SK-N-SH treated with all-trans-retinoic acid at 6 μM for 48 hours (cell line): ENCODE measurements at places on chromosomes 6 and 20.
A peak's percentile ranks its signal among the peaks of the same experiment; 100 is the strongest.

DNA sequence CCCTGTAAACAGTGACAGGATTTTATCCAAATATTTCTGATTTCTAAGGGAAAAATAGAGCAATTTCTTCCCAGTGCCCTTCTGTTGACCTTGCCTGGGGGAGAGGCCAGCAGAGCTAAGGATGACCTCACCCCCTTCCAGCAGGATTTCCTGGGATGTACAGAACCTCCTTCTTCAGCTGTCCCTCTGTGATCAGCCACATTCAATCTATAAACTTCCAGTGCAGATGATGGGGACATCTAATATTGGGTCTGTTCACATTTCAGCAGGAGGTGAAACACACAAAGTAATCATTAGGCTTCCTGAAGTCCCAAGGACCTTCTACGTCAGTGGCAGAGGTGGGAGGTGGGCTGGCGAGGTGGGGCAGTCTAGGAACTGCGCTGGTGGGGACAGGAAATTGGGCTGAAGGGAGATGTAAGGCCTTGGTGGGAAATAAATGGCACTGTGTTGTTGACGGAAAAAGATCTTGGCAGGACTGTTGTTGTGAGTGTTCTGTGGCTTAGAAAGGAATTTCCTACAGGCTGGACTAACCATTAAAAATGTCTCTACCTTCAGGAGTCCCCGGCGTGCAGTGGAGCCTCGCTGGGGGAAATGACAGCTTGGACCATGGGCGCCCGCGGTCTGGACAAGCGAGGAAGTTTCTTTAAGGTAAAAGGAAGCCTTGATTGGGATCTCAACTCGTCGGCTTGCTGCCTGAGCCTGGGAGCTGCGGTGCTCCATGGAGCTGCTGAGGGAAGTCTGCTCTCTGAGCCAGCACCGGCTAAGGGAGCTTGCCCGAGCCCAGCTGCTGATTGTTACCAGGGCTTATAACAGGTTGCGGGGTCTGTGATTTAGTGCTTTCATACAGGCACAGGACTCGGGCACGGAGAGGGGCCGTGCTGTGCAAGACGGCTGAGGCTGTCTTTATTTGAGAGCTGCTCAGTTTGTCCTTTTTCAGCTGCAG is 127.9 kb upstream of the NAA20 start:
- ATAC-seq = peak; percentile 75

DNA sequence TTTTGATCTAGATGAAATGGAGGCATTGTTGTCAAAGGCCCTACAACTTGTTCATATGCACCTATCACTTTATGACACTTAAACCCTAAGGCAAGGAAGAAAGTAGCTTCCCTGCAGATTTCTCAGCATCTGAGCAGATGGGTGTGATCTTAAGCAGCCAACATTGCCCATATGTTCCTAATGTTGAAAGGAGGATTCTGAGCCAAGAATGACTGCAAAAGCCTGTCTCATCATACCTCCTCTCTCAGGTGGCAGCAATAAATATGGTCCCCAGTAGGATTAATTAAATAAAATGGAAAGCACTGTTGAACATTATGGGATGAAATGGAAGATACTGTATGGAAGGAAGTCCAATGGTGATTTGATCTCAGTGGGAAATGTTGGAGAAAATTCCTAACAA is 538.1 kb upstream of the MAN1A1 start:
- no peak for ATAC-seq

DNA sequence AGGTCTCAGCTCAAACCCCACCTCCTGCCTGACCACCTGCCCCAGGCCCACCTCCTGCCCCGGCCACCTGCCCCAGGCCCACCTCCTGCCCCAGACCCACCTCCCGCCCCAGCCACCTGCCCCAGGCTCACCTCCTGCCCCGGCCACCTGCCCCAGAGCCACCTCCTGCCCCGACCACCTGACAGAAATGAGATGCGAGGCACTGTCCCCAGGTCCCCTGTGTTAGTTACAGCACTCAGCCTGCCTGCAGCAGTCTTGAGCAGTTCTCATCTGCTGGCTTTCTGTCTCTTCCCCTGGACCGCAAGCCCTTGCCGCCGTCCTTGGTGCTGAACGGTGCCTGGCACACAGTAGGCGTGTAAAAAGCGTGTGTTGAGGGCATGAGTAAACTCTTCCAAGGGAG is 79.5 kb downstream of the CDH4 start:
- ATAC-seq = no peak

- ATAC-seq = peak; percentile 80
These were observed 37.6 kb downstream of the LAMP5 start for GRCh38 chr20:9551808-9552550.

GRCh38 chr6:303948-304558 is 11.8 kb downstream of the DUSP22 start:
- ATAC-seq = peak; percentile 47

DNA sequence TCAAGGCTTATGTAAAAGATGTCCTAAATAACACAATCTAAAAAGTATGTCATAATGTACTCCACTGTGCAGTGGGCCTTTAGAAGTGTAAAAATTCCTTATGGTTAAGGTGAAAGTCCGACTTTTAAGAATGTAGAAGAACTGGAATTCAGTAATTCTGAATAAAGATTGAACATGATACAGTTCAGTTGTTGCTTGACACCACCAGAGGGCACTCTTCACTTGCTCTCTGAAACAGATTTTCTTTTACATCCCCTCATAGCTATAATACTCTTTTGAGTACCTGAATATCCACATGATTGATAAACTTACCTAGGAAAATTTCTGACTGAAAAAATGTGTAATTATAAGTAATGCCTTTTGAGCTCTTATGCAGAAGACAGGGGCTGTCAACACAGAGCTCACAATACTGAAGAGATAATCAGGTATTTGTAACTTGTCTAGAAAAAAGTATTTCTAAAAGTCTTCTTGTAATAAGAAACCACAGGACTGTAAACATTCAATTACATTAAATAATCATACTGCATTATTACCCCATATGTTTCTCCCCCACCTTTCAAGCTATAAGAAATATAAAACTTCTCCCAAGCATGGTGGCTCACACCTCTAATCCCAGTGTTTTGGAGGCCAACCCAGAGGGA is 92.1 kb downstream of the POPDC3 start:
- ATAC-seq = peak; percentile 85

- no peak for ATAC-seq
These were observed 18.6 kb upstream of the SPO11 start for GRCh38 chr20:57310821-57311514.

DNA sequence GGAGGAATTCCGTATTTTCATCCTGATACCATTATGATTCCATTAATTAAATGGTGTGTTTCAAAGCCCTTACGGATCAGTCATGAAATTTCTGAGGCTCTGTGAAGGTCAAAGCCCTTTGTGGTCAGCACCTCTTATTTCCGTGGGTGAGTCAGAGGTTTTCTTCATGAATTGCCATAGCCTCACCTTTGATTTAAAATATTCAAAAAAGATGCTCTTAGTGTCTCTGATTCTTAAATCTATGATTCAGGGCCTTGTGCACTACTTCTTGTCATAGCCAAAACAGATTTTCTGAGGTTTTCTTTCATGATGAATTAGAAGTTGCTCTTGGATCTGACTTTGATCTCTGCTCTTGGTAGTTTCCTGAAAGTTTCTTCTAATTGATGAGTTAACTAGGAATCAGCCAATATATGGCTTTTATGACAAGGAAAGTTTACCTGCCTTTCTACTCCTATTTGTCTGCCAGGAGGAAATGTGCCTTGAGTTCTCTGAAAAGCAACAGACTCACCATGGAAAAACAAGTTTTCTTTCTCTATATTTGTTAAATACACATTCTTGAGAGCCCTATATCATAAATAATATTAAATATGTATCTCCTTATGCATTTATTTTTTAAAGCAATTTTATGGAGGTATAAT is 613.0 kb downstream of the UTRN start:
- ATAC-seq = peak; percentile 55

DNA sequence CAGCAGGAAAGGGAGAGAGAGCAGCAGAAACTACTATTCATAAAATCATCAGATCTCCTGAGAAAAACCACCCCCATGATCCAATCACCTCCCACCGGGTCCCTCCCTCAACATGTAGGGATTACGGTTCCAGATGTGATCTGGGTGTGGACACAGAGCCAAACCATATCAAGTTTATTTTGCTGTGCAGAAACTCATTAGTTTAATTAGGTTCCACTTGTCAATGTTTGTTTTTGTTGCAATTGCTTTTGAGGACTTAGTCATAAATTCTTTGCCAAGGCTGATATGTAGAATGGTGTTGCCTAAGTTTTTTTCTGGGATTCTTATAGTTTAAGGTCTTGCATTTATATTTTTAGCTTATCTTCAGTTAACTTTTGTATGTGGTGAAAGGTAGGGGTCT is 422.0 kb upstream of the HS3ST5 start:
- no peak for ATAC-seq

- no peak for ATAC-seq
These were observed 521.2 kb upstream of the IMPG1 start for GRCh38 chr6:76593668-76594067.

GRCh38 chr6:5525209-5525608 is 263.9 kb downstream of the FARS2 start:
- peak; percentile 53; the same call in 1 of the 3 replicates for ATAC-seq

DNA sequence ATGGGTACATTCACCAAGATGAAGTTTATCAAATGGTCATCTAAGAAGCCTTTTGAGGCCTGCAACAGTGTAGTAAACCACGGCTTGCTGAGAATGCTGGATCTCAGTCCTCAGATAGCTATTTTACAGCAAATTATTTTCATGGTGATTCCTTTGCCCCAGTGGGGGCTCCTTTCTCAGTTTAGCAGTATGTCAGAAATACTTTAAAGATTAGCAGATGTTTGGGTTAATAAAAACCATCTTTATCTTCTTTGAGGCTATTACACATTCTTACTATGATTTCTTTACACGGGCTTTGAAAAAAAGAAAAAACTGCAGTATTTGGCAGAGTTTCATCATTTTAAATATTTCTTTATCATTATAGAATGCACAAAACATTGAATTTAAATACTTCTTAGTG is 10.7 kb downstream of the MYLIP start:
- no peak for ATAC-seq

DNA sequence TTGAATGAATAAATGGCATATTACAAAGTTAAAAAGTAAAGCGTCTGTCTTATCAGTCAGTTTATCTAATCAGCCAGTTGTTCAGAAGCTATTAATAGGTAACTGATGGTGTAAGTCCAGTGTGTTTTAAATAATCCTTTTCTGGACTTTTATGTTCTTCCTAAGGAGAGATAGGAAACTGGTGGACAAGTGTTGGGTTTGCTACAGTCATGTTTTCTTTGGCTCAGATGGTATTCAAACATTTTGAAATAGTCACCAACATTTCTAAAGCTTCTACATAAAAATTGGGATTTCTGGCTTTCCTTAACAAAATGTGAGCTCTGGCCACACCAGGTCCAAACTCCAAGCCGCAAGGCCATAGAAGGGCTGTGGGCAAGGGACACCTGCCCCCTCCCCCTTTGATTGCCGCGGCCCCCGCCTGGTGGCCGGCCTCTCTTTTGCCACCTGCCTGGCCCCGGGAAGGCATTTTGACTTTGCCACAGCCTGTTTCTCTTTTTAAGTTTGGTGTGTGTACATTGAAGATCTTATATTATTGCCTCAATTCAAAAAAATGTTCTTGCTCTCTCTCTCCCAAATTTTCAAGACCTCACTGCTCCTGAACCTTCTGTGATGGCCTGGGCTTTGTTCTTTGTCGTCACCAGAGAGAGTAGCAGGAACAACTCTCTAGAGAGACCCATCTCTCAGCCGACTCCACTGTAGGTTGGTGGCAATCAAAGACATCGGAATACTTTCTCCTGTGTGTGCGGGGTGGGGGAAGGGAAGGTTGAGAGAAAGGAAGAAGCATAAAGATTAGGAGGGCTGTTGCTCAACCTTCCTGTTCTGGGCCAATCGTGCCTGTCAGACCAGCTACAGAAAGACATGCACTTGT is 84.0 kb upstream of the ZNF217 start:
- no peak for ATAC-seq

- ATAC-seq = no peak
These were observed 54.6 kb downstream of the RIN2 start for GRCh38 chr20:19812696-19813095.

GRCh38 chr6:152386131-152386530 is 251.0 kb downstream of the SYNE1 start:
- no peak for ATAC-seq

DNA sequence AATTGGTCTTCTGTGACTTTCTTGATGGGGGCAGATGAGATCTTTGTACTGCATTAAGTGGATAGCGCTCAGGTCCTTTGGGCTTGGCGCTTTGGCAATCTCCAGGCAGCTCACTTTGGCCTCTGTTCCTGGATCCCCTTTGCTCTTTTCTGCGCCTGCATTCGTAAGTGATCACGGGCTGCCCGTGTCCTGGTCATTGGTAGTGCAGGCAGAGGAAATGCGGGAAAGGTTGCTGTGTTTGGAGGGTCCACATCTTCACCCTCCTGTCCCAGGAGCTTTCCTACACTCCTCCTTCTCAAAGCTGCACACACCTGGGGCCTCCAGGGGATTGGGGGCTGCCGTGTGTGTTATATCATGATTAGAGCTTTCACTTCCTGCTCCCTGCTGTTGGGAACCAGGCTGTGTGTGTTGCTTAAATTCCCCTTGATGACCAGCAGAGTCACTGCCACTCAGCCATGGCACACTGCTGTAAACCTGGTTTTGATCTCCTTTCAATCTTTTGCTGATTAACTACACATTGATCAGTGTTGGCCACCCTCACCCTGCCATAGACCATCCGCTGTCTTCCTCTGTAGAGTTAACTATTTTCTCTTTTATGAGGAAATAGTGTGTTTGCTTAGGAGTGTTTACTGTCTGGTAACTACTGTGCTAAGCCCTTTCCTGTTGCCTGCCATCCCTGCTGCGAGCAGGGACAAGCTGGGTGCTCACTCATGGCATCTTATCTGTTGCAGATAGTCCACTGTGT is 13.0 kb upstream of the SNHG17 start:
- ATAC-seq = no peak
